Left lung (tissue), 14 donors: ENCODE measurements at places on chromosomes 2 and 18.

GRCh38 chr2:186590350-186590758 lies 498 bp downstream of the ITGAV start:
- DNase-seq, result peak; percentile 56

DNA sequence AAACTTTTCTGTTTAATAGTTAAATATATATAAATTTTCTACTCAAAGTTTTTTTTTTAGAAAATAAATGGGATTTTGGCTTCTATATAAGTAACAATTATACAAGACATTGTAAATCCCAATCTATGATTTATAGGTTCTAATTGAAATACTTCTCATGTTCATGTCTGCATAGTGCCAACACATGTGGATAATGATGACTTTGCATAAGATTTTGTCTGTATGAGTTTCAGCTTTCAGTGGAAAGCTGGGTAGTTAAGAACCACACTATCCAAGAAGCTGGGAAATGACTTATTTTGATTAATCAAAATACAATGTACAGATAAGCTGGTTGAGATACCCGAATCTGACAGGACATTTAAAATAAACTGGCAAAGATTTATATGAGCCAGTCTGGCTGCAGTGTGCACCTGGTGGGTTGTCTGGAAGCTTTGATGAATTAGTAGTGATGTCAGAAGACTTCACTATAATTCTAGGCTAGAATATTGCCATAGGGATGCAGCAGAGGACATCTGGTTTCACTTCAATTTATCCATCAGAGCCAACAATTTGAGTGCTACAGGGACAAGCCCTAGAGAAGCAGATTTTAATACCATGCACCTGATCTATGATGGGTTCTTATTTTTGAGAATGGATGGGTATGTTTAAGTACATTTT lies 45.4 kb downstream of the EML6 start:
- DNase-seq, result no peak

GRCh38 chr2:20553580-20553979 lies 97.3 kb downstream of the HS1BP3 start:
- DNase-seq, result no peak

DNA sequence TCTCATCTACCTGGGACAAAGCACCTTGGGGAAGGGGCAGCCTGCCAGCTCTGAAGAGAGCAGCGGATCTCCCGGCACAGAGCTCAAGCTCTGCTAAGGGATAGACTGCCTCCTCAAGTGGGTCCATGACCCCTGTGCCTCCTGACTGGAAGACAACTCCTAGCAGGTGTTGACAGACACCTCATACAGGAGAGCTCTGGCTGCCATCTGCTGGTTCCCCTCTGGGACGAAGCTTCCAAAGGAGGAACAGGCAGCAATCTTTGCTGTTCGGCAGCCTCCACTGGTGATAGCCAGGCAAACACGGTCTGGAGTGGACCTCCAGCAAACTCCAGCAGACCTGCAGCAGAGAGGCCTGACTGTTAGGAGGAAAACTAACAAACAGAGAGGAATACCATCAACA lies 549.9 kb upstream of the LRATD1 start:
- no peak for DNase-seq

DNA sequence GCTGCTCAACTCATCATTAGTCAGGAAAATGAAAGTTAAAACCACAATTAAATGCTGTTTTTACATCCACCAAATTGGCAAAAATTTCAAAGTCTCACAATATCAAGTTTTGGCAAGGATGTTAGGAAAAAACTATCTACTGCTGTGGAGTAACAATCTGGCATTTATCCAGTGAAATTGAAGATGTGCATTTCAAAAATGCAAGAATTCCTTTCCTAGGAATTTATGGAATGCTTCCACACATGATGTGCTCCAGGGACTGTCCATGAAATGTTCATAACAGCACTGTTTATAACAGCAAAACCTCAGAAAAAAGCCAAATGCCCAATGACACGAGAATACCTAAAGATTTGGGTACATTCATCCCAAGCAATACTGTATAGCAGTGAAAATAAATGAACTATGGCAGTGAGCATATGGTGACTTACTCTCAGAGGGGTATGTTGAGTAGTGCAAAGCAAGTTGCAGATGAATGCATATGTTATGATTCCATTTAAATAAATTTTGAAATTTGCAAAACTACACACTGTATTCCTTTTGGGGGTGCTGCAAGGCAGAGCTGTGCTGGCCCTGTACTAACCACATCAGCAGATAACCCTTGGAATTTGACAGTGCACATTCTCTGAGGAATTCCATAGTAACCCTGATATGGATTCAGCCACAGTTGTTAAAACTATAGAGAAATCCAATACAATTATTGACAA lies 41.3 kb upstream of the GYPC start:
- no peak for DNase-seq

DNA sequence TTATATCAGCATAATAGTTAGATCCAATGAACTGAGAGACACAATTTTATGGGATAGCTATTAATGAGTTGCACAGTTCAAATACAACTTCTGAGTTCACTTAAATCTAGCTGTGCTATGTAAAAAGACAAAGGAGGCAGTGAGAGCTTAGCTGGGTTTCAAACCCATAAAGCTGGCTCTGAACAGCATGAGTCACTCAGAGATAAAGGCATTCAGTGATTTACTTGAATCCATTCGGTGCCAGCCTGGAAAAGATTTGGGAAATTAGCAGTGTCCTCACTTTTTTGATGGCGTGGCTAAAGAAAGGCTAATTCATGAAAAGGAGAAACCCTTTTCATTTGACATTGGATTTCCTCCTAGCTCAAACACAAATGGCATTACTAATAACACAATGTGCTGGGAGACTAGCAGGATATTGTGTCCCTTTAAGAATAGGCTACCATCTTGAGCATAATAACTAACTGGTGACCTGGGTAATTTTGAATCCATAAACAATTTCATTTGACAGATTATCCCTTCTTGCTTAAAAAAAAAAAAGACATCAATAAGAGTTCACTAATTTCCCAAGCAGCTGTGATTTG lies 98.4 kb upstream of the NEUROD1 start:
- DNase-seq, result no peak

- DNase-seq, result peak; percentile 64
Observed at GRCh38 chr2:43391201-43391877, 164.9 kb upstream of the ZFP36L2 start.

- no peak for DNase-seq
Observed at GRCh38 chr2:143847257-143847656, 672.7 kb downstream of the ZEB2 start.

DNA sequence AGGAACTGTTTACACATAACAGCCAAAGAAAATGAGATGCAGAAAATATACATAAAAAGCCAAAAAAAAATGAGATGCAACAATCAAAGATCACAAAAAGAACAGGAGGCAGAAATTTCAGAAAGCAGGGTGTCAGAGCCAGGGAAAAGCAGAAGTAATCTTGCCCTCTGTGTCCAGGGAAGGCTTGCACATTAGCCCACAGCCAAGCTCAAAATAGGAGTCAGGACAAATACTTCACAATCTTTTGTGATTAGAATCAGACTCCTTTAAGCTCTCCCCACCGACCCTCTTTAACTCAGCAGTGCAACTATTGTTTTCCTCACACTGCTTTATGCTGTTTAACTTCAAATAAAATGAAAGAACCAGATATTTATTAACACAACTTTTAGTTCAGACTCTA lies 34.6 kb downstream of the IAH1 start:
- no peak for DNase-seq

DNA sequence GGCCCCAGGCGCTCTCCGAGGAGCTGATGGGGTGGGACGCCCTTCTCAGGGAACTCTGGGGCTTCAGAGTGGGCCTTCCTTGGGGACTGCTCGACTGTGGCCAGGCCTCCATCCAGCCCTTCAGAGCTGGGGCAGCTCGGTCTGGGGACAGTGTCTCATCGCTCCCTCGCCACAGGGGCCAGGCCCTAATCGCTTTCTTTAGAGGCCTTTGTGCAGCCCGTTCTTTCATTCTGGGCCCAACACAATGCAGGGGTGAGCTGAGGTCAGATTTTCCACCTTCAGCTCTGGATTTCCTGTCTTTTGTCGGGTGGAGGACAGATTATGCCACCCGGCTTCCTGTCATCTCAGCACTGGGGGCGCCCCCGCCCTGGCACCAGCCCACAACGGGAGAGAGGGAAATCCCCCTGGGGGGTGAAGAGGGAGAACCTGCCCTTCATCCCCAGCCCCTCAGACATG lies 25.2 kb downstream of the MYCN start:
- DNase-seq, result no peak

- no peak for DNase-seq
Observed at GRCh38 chr18:49371786-49372185, 88.7 kb downstream of the DYM start.
